Naive thymus-derived CD8-positive, alpha-beta T cell (primary cell): ENCODE measurements at places on chromosomes 3 and 15.

GRCh38 chr3:132654721-132655120 is 4.9 kb downstream of the ACAD11 start:
- no peak for DNase-seq

GRCh38 chr3:26682406-26682805 is 59.8 kb downstream of the LRRC3B start:
- DNase-seq = no peak

DNA sequence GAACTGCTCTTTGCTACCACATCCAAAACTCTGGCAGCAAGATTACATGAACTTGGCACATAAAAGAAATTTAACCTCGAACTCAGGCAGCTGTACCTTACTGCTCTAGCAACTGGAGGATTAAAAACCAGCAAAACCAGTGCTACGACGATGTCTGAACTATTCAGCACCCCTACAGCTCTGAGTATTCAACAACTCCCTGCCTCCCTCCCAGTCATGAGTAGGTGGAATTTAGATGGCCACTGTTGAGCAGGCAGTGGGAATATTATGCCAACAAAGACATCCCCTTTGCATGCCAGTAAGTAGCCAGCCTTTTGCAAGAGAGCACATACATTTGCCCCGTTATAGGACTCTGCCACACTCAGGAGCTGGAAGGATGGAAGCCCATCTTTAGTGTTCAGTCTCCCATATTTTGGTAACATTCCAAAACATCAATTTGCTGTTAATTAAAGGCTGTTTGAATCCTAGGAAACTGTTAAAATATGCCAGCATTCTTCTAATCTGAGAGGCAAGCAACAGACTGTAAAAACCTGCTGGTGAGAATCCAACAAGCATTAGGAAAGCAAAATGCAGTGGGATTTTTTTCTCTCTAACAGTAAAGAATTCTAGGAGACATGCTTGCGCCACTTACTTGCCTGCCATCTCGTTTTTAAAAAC is 85.4 kb downstream of the ZNF385D start:
- no peak for DNase-seq

- DNase-seq = no peak
Observed at GRCh38 chr3:187066228-187066995, 72.9 kb downstream of the RPL39L start.

GRCh38 chr3:10015461-10015904 is 10.8 kb upstream of the FANCD2 start:
- DNase-seq = no peak

GRCh38 chr3:152349392-152349791 is 80.7 kb downstream of the MBNL1 start:
- DNase-seq = no peak

- peak; percentile 52 for DNase-seq
Observed at GRCh38 chr3:15647611-15648167, 46.1 kb downstream of the BTD start.

GRCh38 chr3:76509179-76509830 is 530.6 kb upstream of the ROBO2 start:
- DNase-seq = no peak

GRCh38 chr15:40764629-40765103 is 798 bp downstream of the GCHFR start:
- no peak for DNase-seq

- no peak for DNase-seq
Observed at GRCh38 chr3:140529096-140529495, 148.8 kb upstream of the TRIM42 start.

- DNase-seq = no peak
Observed at GRCh38 chr15:36878684-36879262, 221.6 kb downstream of the MEIS2 start.

- DNase-seq = no peak
Observed at GRCh38 chr15:48380198-48380597, 49.0 kb downstream of the DUT start.

- no peak for DNase-seq
Observed at GRCh38 chr3:44992555-44993470, 16.8 kb downstream of the EXOSC7 start.

DNA sequence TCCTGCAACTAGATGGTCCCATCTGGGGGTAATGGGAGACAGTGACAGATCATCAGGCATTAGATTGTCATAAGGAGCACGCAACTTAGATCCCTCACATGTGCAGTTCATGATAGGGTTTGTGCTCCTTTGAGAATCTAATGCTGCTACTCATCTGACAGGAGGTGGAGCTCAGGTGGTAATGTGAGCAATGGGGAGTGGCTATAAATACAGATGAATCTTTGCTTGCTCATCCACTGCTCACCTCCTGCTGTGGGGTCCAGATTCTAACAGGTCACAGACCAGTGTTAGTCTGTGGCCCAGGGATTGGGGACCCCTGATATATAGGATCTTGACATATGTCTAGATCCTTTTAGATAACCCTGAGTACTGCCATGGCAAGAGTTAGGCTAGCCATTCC is 52.7 kb downstream of the RASGRF1 start:
- DNase-seq = no peak

DNA sequence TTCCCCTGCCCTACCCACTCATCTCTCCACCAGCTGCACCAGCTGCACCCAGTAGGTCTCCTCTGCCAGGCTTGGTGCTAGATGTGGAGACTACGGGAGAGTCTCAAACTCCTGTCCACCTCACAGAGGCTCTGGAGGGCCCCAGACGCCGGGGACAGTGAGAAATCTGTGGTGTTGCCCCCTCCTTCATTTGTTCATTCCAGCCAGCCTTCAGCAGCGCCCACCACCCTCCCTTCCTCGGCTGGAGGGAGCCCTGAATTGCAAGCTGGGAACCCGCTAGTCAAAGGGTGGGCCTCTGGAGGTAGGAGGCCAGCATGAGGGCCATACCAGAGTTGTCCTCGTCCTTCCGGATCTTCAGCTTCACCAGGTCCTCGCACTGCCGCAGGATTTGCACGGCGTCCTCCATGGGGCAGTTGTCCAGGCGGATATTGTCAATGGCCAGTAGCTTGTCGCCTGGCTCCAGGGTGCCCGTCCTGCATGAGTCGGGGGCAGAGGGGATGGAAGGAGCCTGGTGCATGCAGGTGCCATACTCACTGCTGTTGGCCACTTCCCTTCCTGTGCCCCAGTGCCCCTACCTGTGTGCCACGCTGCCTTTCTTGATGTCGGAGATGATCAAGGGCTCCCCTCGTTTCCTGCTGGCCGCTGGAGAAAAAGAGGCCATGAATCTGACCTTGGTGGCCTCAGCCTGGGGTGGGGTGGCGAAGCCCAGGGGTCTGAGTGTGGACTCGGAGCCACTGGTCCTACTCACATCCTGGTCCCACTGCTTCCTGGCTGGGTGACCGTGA is 29.1 kb downstream of the GRIP2 start:
- DNase-seq = no peak

DNA sequence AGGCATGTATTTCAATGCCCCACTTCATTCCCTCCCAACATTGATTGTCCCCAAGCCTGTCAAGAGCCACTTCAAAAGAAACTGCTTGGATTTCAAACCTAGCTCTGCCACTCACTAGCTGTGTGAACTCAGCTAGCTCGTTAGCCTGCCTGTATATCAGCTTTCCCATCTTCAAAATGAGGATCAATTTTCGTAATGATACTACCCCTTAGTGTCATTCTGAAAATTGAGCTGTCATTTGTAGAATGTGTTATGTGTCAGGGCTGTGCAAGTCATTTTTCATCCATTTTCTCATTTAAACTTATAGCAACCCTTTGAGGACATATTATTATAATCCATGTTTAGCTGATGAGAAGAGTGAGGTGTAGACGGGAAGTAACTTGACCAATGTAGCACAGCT is 88.6 kb downstream of the TRIM42 start:
- DNase-seq = no peak

GRCh38 chr15:44780608-44781007 is 44.3 kb downstream of the TRIM69 start:
- no peak for DNase-seq

- peak; percentile 32 for DNase-seq
Observed at GRCh38 chr15:58484791-58485600, 53.2 kb downstream of the LIPC start.

DNA sequence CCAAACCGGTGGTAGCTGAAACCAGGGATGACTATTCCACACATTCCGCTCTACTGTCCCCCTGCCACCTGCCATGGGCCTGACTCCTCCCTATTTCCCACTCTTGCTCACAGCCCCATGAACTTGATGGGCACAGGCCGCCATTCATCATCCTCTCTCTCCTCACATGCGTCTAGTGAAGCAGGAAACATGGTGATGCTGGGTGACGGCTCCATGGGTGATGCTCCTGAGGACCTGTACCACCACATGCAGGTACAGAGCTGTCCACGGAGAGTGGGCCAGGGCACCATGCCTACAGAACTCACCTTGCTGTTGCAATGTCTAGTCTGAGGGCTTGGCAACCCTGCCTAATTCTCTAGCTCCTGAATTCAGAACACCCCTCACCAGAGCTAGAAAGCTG is 23.3 kb upstream of the MANF start:
- no peak for DNase-seq

- DNase-seq = no peak
Observed at GRCh38 chr15:100114100-100114499, 227.7 kb downstream of the ADAMTS17 start.

- no peak for DNase-seq
Observed at GRCh38 chr3:53337167-53337940, 10.0 kb downstream of the DCP1A start.

DNA sequence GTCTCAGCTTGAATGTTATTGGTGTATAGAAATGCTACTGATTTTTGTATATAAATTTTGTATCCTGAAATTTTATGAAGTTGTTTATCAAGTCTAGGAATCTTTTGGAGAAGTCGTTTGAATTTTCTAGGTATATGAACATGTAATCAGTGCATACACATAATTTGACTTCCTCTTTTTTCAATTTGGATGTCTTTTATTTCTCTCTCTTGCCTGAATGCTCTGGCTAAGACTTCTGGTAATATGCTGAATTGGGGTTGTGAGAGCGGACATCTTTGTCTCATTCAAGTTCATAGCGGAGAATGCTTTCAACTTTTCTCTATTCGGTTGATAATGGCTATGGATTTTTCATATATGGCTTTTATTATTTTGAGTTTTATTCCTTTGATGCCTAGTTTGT is 100.9 kb upstream of the MCTP2 start:
- DNase-seq = no peak

- DNase-seq = no peak
Observed at GRCh38 chr3:108008931-108009639, 81.7 kb downstream of the CD47 start.

GRCh38 chr3:186411994-186412393 is 50.0 kb upstream of the DGKG start:
- DNase-seq = no peak

DNA sequence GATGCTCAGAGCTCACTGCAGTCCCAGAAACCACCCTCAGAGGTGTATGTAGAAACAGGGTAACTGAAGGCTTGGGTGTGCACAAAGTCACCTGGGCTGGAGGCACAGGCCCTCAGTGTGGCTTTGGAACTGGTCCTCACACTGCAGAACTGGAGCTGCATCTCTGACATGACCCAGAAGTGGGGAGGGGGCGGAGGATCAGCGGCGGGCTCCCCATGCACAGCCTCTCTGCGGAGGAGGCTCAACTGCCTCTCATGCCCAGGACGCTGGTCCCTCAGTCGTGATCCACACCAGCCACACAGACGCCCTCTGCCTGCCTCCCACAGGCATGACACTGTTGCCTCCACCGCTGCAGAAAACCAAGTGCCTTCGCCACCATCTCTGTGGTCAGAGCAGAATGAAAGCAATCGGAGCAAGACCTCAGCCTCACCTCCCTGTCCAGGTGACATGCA is 73.7 kb downstream of the TM2D3 start:
- DNase-seq = no peak

GRCh38 chr3:74639681-74640080 is 25.2 kb upstream of the CNTN3 start:
- DNase-seq = no peak

GRCh38 chr3:170256597-170256996 is 34.4 kb downstream of the PRKCI start:
- no peak for DNase-seq

GRCh38 chr15:79099692-79100091 is 9.1 kb upstream of the RASGRF1 start:
- no peak for DNase-seq

GRCh38 chr3:47259114-47259513 is 23.5 kb downstream of the KIF9 start:
- DNase-seq = no peak

- DNase-seq = peak; percentile 94
Observed at GRCh38 chr15:75738647-75739325, 26.1 kb upstream of the CSPG4 start.

DNA sequence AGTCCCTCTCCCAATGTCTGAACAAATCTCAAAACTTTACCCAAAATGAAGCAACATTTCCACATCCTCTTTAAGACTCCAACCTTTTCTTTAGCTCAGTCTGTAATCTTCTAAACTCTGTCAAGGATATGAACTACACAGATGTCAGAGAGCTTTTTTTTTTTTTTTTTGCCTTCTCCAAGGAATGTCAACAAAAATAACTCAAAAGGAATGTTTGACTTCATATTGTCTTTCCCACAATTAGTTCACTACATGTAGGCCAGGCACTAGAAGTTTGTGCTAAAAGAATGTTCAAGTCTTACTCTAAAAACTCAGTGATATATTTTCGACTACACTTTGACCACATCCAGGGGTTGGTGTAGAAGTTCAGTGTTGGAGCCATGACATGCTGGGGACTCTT is 37.1 kb downstream of the ADAMTS9 start:
- DNase-seq = no peak

DNA sequence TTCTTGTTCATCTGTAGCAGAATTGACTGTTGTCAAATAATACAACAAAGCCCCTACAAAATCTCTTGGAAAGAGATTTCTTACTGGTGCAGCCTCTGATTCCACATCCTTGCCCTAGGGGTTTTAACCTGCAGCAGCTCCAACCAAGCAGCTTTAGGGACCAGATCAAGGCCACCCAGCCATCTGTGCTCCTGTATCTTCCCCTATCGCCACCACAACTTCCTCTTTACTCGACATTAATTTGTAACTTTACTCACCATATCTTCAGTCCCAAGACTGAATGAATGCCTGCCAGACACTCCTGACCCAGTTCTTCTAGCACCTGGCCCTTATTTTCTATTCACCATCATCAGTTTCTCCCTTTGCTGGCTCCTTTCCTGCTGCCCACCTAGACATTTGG is 156.6 kb upstream of the IL12A start:
- peak; percentile 11 for DNase-seq

DNA sequence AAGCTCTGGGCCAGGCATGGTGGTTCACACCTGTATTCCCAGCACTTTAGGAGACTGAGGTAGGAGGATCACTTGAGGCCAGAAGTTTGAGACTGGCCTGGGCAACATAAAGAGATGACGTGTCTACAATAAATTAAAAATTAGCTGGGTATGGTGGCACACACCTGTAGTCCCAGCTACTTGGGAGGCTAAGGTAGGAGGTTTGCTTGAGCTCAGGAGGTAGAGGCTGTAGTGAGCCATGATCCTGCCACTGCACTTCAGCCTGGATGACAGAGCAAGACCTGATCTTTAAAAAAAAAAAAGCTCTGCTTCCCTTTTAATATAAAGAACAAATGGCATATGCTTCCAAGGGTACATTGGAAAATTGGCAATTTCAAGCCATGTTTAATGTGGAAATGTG is 46.7 kb downstream of the FNDC3B start:
- no peak for DNase-seq

- no peak for DNase-seq
Observed at GRCh38 chr3:195240171-195240701, 30.7 kb downstream of the XXYLT1 start.
